ENCODE measurements at places on chromosomes 2 and 18.

- DNase-seq: no peak
These were observed 31.4 kb upstream of the RHOB start for GRCh38 chr2:20415511-20415918.

GRCh38 chr2:190170673-190171072 lies 108.1 kb upstream of the MSTN start:
- no peak for DNase-seq

DNA sequence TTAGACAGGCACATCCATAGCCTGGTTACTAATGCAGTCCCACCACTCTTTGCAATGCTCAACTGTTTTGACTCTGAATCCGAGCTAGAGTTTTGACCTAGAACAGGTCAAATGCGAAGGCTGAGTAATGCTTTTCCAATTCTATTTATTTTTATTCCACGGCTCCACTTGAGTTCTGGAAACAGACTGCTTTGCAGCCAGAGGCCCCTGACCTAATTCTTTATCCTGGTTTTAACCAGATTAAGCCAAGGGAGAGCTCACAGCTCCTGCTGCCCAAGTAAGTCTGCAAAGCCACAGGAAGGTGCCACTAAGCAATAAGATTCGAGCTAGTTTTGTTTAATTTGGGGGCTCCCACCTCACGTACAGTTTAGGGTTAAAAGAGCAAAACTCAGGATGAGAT lies 51.4 kb downstream of the MREG start:
- no peak for DNase-seq

DNA sequence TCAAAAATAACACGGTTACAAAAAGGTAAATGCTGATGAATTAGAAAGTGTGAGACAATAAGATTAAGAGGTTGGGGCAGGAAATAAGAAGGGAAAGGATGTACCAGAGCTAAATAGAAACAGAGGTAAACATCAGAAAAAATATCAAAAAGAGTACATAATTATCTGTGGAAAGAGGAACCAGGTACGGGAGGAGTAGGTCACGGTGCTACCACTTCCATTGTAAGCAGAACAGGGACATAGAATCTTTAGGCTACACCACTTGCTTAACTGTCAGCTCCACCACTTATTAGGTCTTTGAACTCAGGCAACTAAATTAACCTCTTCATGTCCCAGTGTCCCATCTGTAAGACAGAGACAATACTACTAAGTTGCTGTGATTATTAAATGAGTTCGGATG lies 350.3 kb downstream of the LRATD1 start:
- no peak for DNase-seq

Measured in pons (tissue), 1 donor.